ENCODE measurements at places on chromosomes 6 and 20.

DNA sequence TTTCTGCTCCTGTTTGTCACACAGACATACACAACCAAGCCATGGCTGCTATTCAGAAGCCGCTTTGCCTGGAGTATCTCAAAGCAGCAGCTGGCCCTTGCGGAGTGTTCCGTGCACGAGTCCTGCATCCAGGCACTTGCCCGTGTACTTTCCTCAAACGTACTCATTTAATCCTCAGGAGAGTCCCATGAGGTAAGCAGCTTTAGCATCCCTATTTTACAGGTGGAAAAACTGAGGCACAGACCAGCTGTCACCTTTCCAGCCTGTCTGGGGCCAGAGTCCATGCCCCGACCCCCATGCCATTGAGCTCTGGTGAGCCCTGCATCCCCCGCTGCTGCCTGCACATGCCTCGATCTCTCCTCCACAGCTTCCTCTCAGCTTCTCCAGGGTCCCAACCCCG is 130.0 kb downstream of the ERMARD start:
- H3K27me3 ChIP-seq, result peaks cover 49% of the 10 kb centered on the region
- no peak overlapping the region for H3K27ac ChIP-seq
- no peak overlapping the region for H3K4me3 ChIP-seq
- peaks cover 6% of the 10 kb centered on the region for H3K4me1 ChIP-seq

DNA sequence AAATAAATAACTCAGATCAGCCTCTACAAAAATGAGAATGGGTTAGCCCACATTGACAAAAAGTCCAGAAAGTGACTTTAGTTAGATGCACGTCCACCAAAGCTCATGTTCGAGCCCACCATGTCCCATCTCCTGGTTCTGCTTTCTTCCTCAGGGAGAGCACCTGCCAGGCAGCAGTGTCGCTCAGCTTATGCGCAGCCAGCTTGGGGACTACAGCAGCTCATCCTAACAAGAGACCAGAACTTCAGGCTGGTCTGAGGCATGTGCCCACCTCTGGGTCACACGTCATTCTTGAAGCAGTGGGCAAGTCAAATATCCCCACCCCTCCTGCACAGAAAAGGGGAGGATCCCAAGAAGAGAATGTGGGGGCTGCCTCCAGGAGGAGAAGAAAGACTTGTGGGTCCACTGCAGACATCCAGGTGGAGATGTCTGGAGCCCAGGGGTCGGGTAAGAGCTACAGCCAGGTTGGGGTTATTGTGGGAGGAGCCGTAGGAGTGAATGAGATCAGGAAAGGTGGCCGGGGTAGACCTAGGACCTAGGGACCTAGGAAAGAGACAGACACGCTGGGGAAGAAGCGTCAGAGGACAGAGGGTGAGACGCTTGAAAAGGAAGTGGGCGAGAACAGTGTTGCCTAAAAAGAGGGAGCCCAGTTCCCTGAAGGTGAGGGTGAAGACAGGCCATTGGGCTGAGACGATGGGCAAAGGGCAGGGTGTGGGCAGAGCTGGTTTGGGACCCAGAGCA is 52.5 kb downstream of the SSR1 start:
- peaks cover 6% of the 10 kb centered on the region for H3K36me3 ChIP-seq
- peak overlapping the region; percentile 99 for H3K4me3 ChIP-seq
- H3K27ac ChIP-seq, result peak overlapping the region; percentile 67
- H3K27me3 ChIP-seq, result peaks cover 30% of the 10 kb centered on the region

GRCh38 chr6:140070846-140071473 is 696.5 kb upstream of the CITED2 start:
- H3K27ac ChIP-seq, result no peak overlapping the region
- H3K36me3 ChIP-seq, result no peaks in the 10 kb centered on the region
- no peaks in the 10 kb centered on the region for H3K4me1 ChIP-seq
- peaks cover 16% of the 10 kb centered on the region for H3K27me3 ChIP-seq

DNA sequence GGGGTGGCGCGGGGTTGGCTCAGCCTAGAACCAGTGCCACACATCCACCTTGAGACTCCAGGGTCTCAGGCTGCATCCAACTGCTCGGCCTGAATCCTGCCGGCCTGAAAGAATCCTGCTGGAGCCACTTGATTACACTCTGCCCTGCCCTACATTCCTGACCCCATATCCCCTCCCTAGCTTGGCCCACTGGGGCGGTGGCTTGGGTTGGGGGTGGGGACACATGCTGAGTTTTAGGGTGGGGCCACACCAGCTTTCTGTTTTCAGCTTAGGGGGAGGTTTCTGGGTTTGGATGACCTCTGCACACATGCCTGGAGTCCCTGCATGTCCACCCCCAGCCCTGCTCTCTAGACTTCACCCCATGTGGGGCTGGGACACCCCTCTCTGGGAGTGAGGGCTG is 6.8 kb downstream of the ITPR3 start:
- H3K4me3 ChIP-seq, result no peak overlapping the region
- no peaks in the 10 kb centered on the region for H3K27me3 ChIP-seq
- no peak for DNase-seq
- peaks cover 49% of the 10 kb centered on the region for H3K4me1 ChIP-seq
- no peak overlapping the region for H3K27ac ChIP-seq

GRCh38 chr20:45826381-45827019 is 612 bp downstream of the TNNC2 start:
- no peak for DNase-seq
- no peak overlapping the region for H3K27ac ChIP-seq
- H3K4me3 ChIP-seq, result no peak overlapping the region
- peaks cover 13% of the 10 kb centered on the region for H3K4me1 ChIP-seq

DNA sequence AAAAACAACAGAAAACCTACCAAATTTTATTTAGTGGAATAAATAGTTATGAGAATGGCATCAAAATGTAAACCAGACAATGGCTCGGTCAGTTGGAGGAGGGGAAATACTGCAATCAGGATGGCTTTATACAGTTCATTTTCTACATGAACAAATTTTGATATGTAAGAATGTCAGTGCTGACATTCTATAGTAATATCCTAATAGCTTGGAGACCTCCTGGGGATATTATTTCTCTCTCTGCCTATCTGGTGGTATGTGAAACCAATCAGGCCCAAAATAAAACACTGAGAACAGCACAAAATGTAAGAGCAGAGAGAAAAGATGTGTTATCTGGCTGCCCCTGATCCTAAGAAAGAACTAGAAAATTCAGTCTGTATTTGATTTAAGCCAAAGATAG is 327.7 kb downstream of the UBE3D start:
- H3K36me3 ChIP-seq, result no peaks in the 10 kb centered on the region
- H3K27me3 ChIP-seq, result peaks cover 40% of the 10 kb centered on the region
- H3K27ac ChIP-seq, result no peak overlapping the region
- H3K4me1 ChIP-seq, result no peaks in the 10 kb centered on the region

- H3K4me3 ChIP-seq, result no peak overlapping the region
- DNase-seq, result no peak
- H3K27ac ChIP-seq, result peak overlapping the region; percentile 74
- H3K36me3 ChIP-seq, result peaks cover 3% of the 10 kb centered on the region
These were observed 20.3 kb upstream of the LRRN4 start for GRCh38 chr20:6074145-6074561.

GRCh38 chr6:80457439-80457933 is 351.0 kb downstream of the BCKDHB start:
- H3K4me3 ChIP-seq, result no peak overlapping the region
- no peak for DNase-seq
- no peak overlapping the region for H3K27ac ChIP-seq
- H3K36me3 ChIP-seq, result no peaks in the 10 kb centered on the region
- no peaks in the 10 kb centered on the region for H3K27me3 ChIP-seq

DNA sequence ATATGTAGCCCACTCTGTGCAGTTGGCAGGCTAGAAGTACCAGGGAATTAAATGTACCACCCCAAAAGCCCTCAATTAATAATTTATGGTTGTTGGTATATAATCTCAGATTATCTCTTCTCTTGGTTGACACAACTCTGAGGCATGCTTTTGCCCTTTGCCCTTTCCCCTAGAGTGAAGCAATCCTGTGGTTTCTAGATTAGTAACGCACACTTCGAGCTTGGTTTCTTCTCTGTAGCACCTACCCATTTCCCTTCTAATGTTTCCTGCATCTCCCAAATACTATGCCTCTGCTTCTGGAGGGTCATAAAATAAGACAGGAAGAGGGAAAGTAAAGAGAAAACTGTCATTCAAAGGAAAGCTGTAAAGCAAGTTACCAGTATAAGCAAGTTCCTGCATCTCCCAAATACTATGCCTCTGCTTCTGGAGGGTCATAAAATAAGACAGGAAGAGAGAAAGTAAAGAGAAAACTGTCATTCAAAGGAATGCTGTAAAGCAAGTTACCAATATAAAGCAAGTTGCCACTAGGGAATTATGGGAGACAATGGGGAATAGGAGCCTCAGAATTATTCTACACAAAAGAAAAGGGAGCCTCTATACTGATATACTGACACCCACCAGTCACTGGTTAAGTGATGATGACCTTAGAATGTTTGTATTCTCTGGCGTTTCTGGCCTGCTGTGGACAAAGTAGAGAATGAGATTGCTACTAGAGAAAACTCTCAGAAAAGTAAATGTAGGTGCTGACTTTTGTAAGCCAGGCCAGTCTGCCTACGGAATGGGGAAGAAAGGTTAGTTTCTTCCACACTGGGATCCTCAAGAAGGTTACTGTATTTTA is 862.6 kb upstream of the MAN1A1 start:
- no peak for DNase-seq
- H3K4me1 ChIP-seq, result no peaks in the 10 kb centered on the region

GRCh38 chr6:68506911-68507310 is 128.2 kb upstream of the ADGRB3 start:
- H3K27ac ChIP-seq, result no peak overlapping the region
- no peak overlapping the region for H3K4me3 ChIP-seq
- no peaks in the 10 kb centered on the region for H3K36me3 ChIP-seq
- H3K27me3 ChIP-seq, result no peaks in the 10 kb centered on the region
- no peaks in the 10 kb centered on the region for H3K4me1 ChIP-seq
- DNase-seq, result no peak

DNA sequence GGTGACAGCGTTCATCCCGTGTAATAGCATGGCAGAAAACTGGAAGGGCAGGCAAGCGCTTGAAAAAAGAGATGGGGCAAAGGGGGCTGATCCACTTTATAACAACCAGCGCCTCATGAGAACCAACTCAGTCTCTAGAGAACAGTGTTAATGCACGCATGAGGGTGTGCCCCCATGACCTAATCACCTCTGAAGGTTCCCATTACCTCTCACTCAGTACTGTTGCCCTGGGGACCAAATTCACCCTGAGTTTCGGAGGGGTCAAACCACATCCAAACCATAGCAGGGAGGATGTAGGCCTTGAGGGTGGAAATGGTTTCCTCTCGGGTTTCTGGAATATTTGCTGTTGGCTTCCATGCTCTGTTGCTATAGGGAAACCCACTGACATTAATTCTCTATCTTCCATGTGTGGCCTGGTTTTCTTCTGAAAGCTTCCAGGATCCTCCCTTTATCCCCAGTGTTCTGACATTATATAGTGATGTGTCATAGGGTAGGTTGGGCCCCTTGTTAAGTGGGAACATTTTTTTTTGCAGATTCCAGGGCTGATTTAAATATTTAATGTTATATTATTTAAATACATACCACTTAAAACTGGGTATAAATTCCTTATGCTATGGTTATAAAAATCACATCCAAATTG is 65.2 kb downstream of the PPP1R14C start:
- peaks cover 13% of the 10 kb centered on the region for H3K27me3 ChIP-seq
- H3K36me3 ChIP-seq, result peaks cover 4% of the 10 kb centered on the region
- no peak overlapping the region for H3K27ac ChIP-seq

GRCh38 chr6:47161176-47161687 is 119.1 kb upstream of the ADGRF1 start:
- no peak overlapping the region for H3K4me3 ChIP-seq
- DNase-seq, result no peak
- no peaks in the 10 kb centered on the region for H3K4me1 ChIP-seq
- H3K36me3 ChIP-seq, result no peaks in the 10 kb centered on the region
- H3K27me3 ChIP-seq, result peaks cover 7% of the 10 kb centered on the region

DNA sequence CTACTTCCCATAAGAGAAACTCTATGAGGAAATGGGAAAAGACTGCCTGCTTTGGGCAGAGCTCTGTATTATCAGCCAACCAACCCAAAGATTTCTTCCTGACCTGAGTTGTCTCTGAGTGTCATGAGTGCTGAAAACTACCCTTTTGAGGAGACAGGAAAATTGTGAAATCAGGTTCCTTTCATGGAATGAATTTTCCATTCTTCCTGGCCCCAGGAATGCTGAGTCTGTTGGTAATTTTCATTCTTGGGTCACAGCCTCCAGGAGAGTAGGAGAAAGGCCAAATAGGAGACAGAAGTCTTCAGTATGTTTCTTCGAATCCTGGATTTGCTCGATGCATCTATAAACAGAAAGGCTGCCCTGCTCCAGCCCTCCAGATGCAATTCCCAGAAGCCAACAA is 53.6 kb downstream of the SCML4 start:
- DNase-seq, result no peak
- H3K4me1 ChIP-seq, result peaks cover 13% of the 10 kb centered on the region

DNA sequence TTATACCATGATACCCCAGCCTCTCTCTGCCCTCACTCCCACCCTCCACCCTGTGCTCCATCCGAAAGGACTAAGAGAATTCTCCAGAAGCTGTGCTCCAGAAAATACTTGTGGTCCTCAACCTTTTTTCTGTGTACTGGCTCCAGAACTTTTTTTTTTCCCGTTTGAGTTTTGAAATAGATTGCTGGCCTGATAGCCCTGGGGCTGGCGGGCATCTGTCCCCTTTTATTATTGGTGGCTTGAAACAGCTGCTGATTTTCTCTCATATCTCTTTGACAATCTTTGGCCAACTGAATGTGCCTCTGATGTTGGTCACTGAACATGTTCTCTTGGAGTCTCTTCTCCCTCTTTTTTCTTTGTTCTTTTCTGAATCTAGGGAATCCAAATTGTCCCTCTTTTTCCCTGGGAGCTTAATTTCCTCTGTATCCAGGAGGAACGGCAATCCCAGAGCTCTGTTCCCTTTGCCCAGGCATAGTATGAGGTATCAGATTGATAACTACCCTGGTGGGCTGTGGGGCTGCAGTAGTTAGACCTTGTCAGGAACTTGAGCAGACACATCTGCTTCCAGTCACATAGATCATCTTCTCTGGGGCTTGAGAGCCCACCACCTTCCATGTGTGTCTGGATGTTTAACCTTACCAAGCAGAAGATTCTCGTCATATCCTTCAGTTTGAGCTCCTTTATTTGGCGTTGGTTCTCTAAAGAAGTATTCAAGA is 1.6 kb downstream of the PPARD start:
- H3K27ac ChIP-seq, result peak overlapping the region; percentile 96
- no peaks in the 10 kb centered on the region for H3K27me3 ChIP-seq
- peak overlapping the region; percentile 100 for H3K4me3 ChIP-seq
- no peak for DNase-seq
- H3K36me3 ChIP-seq, result peaks cover 8% of the 10 kb centered on the region

GRCh38 chr6:169520104-169520503 is 181.7 kb downstream of the WDR27 start:
- H3K36me3 ChIP-seq, result peaks cover 2% of the 10 kb centered on the region
- H3K4me3 ChIP-seq, result no peak overlapping the region
- H3K27ac ChIP-seq, result no peak overlapping the region
- H3K27me3 ChIP-seq, result no peaks in the 10 kb centered on the region
- peaks cover 2% of the 10 kb centered on the region for H3K4me1 ChIP-seq

Measured in T-helper 17 cell (primary cell).